ENCODE measurements at places on chromosomes 16 and 17.

- no peak for DNase-seq
Measured at GRCh38 chr16:25897702-25898101, 205.9 kb downstream of the HS3ST4 start.

GRCh38 chr17:2416010-2416734 lies 15.3 kb upstream of the MNT start:
- no peak for DNase-seq

GRCh38 chr17:9765322-9765721 lies 26.1 kb downstream of the DHRS7C start:
- no peak for DNase-seq

DNA sequence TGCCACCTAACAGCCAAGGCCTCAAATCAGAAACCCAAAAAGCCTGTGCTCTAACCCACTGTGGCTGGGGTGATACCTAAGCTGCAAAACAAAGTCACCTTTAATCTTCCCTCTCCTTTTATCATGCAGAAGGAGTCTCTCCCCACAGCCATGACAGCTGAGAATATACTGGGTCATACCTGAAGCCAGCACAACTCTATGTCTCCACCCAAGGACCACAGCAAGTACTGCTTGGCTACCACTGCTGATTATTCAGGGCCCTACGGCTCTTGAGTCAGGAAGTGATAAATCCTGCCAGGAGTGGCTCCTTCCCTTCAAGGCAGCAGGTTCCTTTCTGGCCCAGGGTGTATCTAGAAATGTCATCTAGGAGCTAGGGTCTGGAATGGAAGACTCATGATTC lies 151.5 kb upstream of the TOM1L1 start:
- DNase-seq = no peak

DNA sequence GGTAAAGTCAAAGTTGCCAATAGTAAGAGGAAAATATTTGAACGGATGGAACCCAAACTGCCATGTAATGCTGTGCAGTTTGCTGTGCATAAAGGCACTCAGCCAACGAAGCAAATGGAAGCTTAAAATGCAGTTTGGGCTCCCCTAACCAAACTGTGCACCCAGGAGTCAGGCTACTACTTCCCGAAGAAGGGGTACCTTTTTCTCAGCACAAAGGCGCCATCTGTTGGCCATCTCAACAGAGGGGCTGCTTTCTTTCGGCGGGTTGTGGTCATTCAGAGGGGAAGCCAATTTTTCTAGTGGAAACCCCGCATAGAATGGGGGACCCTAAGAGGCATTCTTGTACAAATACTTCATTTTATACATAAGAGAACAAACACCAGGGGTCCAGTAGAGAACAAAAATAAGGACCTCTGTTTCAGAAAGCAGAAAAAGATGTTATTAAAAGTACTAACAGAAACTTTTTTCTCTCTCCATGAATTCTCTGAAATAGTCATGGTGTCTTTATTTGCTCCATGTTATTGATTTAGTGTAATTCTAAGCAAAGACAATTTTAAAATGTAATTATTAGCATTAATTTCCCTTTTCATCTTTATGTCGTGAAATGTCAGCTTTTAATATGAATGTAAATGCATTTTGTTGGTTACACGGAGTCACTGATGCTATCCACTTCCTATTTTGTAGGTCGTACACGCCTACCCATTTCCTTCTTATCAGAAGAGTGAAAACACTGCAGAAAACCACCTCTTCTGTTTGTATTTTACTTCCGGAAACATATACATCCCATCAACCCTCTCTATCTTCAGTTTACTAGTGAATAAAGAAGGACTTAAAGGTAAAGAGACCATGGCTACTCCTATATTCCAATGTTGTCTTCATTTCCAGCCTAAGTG lies 453.3 kb downstream of the KCNJ2 start:
- DNase-seq = peak; percentile 38

DNA sequence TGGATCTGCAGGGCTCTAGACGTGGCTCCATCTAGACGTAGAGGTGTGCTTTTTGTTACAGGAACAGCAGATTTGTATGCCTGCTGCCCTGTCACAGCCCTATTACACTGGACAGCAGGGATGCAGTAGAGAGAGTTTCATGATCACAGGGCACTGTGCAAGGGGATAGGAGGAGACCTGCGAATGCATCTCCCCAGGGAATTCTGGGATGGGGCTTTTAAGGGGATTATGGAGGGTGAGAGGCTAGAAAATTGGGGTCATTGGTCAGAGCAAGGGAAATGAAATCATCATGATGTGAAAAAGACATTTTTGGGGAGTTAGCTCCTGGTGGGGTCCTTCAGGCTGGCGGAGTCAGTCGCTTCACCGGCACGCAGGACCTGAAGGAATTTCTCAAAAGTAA lies 3.9 kb upstream of the NUPR1 start:
- DNase-seq = no peak

DNA sequence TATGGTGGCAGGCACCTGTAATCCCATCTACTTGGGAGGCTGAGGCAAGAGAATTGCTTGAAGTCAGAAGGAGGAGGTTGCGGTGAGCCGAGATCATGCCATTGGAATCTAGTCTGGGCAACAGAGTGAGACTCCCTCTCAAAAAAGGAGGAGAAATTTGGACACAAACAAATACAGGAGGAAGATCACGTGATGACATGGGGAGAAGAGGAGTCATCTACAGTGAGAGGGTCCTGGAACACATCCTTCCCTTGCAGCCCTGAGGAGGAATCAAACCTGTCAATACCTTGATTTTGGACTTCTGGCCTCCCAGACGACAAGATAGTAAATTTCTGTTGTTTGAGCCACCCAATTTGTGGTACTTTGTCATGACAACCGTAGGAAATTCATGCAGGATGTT lies 671.9 kb upstream of the EEF2KMT start:
- no peak for DNase-seq

DNA sequence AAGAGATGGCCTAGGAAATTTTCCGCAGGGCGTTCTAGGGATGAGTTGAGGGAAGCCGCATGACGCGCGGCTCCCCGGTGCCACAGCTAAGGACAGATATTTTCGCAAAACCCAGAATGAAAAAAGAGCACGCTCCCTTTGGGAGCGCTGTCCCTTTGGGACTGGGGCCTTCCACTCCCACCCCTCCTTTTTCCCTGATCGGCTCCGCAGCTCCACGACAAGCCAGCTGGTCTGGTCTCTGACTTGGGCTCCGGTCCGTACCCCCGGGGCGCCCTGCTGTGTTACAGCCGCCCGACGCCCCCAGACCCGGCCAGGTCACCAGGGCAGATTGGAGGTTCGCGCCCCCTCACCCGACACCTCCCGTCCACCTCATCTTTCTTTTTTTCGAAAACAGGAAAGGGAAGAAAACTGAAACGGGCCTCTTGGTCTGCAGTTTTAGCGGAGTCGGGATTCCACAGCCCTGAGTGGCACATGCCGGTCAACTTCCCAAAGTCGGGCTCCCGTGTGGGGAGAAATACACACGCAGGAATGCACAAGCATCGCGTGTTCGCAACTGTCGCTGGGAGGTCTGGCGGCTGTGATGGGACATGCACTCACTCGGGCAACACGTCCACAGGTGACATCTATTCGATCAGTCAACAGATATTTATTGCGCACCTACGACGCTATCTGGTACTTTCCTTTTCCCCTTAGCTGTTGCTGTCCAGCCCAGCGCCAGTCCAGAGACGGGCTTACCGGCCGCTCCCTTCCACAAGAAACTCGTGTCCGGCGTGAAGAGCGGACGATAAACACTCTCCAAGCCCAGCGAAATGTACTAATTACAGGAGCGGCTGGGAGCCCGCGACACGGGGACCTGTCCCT lies 3.9 kb upstream of the SOX9 start:
- DNase-seq = no peak

GRCh38 chr16:3348547-3349167 lies 7.0 kb upstream of the OR2C1 start:
- no peak for DNase-seq

DNA sequence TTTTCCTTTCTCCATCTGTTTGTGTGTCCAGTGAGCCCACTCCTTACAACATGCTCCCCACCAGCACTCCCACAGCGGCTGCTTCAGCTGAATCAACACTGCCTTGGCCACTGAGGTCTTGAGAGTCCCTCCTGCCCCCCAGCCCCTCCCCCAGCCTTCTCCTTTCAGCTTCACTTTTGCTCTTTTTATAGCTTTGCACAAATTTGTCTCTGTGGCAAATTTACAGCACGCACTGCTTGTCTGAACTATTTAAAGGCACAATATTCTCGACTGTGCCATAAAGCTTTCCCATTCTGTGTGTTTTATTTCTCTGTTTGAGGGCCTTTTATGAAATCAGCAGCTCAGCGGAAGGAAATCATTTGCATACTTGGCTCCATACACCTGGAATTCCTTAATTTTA lies 579.3 kb downstream of the TOX3 start:
- DNase-seq = no peak

- no peak for DNase-seq
Measured at GRCh38 chr16:57619606-57620334, 8.7 kb upstream of the ADGRG1 start.

- no peak for DNase-seq
Measured at GRCh38 chr16:27405546-27406451, 3.8 kb downstream of the IL21R start.

DNA sequence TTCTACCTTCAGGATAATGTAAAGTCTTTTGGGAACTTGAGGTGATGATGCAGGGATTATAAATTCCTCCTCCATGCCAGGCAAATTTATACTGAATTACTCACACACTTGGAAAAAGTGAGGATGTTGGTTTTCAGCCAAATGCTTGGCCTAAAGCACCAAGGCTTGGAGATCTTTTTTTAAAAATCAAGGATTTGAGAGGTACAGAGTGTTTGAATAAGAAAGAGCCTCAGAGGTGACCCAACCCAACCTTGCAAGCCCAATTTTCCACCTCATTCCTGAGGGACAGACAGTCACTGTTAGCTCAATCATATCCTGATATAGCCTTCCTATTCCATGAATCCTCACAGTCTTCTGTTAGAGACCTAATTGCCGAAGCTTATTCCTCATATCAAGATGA lies 14.0 kb downstream of the GRIN2A start:
- DNase-seq = no peak

- DNase-seq = peak; percentile 37
Measured at GRCh38 chr17:44086364-44087311, 16.1 kb downstream of the G6PC3 start.

DNA sequence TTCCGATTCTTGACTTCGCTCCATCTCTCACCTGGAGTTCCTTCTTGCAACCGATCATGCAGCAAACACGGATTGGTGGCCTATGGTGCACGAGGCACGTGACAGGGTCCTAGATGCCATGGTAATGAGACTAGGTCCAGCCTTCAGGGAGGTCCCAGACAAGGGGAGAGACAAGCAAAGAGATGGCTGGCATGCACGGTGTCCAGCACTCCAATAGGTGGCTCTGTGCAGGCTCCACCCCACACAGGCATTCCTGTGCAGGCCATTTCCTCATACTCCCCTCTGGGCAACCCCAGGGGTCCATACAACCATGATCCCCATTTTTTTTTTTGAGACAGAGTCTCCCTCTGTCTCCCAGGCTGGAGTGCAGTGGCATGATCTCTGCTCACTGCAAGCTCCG lies 31.3 kb downstream of the WNT9B start:
- DNase-seq = no peak

DNA sequence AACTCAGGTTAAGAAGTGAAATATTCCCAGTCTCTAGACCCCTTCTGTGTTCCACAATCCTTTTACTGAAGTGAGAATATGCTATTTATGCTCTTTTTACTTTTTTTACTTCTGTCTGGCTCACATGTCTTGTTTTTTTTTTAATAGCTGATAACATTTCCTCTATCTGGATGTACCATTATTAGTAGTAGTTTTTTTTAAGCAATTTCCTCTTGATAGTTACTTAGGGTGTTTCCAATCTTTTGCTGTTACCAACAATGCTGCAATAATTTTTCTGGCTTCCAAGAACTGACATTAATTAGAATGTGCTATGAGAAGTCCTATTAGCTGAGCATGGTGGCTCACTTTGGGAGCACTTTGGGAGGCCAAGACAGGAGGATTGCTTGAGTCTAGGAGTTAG lies 32.0 kb downstream of the KSR1 start:
- DNase-seq = no peak

GRCh38 chr16:48158296-48158695 lies 2.5 kb upstream of the ABCC12 start:
- DNase-seq = peak; percentile 55

GRCh38 chr16:55856950-55857349 lies 18.2 kb downstream of the CES5A start:
- DNase-seq = no peak

DNA sequence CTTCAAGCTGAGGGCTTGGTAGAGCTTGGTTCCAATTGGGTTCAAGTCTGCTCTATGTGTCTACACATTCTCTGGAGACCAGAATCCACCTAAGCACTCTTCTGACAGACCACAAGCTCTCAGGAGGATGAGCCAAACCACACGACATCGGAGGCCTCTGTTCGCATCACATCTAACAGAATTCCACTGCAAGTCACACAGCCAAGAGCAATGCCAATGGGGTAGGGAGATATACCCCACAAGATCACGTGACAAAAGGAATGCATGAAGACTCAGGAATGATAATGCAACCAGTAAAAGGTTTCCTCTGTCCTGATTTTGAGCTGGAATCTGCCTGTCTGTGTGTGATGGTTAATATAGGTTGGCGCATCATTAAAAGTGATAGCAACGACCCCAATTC lies 46.6 kb upstream of the RPL38 start:
- no peak for DNase-seq

DNA sequence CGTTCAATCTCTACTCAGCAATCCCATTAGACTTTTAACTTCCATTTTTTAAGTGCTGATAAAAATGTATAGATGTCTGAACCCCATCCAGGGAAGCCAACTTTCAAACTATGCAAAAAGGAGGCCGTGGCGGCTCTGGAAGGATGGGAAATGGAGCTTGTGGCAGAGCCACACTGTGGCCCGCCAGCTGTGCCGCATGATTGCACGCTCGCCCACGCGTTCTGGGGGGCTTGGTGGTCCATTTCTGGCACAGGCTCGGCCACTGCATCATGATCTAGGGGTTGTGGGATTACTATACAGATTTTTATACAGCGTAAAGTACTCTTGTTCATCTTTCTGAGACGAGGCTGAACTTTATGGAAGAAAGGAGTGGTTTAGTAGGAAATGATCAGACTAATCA lies 57.6 kb downstream of the FOXL1 start:
- no peak for DNase-seq

DNA sequence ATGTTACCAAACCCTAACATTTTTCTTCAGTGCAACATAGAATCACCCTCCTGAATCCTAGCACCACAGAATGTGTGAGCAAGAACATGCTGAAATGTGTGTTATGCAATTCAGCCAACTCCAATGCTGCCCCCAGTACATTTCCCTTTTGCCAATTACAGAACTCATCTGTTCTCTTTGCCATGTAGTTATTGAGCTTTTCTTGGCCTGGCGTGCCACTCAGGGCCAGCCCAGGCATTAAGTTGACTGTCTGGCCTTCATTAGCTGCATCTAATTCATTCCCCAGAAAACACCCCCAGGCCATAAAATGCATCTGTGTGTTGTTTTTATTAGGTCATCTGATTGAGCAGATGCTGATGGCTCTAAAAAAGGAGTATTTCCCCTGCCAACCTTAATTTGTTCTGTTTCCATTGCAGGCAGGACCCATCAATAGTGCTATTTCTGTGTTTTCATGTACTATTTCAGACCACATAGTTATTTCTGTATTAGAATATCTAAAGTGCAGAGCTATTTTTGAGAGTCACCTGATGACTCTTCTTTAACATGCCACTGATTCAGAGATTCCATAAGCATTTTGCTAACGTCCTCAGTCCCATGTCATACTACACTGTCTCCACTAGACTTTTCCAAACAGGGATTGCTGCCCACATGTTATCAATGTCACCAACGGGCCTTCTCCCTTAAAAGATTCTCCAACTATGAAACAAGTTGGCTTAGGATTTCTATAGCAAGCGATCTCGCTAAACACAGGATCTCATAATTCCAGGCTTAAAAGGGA lies 969.7 kb downstream of the CDH11 start:
- no peak for DNase-seq

Measured in HCT116 (cell line).